ENCODE measurements at places on chromosomes 7 and 10. TPM values are rescaled to one million over a fixed set of nuclear protein-coding genes. Genes with fewer than 3 reads are reported as not detected.

DNA sequence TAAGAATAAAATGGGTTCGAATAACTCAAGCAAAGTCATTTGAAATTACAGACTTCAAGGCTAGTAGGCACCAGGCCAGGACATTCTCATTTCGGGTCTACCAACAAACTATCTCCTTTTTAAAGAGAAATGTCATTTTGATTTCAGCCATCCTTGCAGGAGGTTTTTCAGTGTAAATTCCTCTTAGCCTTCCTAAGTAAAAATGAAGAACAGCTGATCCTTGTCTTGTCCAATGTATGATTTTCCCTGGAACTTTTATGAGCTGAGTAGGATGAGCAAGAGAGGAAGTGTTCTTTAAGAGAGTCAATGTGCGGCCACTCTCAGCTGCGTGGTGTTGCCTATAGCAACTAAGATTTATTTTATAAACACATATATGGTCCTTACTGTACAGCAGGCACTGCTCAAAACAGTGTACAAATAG is 110.1 kb downstream of the PLCE1 start:
- no peak overlapping the region for H3K4me3 ChIP-seq
- no peaks in the 10 kb centered on the region for H3K27me3 ChIP-seq
- no peaks in the 10 kb centered on the region for H3K36me3 ChIP-seq
- H3K4me1 ChIP-seq = peaks cover 42% of the 10 kb centered on the region

DNA sequence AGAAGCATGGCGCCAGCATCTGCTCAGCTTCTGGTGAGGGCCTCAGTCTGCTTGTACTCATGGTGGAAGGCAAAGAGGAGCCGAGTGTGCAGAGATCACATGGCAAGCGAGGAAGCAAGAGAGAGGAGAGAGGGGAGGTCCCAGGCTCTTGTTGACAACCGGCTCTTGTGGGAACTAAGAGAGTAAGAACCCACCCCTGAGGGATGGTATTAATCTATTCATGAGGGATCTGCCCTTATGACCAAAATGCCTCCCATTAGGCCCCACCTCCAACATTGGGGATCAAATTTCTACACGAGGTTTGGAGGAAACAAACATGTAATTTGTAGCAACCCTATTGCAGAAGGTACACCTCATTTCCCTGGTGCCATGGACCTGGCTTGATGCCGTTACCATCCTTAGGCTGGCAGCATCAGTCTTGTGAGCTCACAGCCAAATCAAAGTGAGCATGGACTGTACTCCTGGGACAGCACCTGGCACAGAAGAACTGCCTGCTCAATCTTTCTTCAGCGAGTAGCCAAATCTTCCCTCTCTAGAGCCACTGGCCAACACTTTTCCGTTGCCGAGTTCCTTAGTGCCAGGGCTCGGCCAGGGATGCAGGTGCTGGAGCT is 6.5 kb downstream of the BTBD16 start:
- H3K36me3 ChIP-seq = no peaks in the 10 kb centered on the region
- DNase-seq = no peak
- H3K27ac ChIP-seq = peak overlapping the region; percentile 8
- peaks cover 24% of the 10 kb centered on the region for H3K4me1 ChIP-seq
- H3K4me3 ChIP-seq = no peak overlapping the region

DNA sequence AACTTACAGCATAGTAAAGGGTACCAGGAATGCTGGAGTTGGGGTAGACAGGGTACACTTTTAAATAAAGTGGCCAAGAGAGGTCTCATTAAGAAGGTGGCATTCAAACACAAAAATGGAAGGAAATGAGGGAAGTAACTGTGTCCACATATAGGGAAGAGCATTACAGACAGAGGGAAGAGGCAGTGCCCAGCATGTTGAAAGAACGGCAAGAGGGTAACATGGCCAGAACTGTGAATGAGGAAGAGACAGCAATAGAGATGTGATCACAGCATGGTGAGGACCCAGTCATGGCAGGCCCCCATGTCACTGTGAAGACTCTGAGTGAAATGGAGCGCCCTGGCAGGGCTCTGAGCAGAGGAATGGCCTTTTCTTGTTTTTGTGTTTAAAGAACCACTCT is 35.1 kb upstream of the ZNRF2 start:
- H3K4me3 ChIP-seq = no peak overlapping the region
- peaks cover 29% of the 10 kb centered on the region for H3K27me3 ChIP-seq
- no peak overlapping the region for H3K27ac ChIP-seq
- peaks cover 20% of the 10 kb centered on the region for H3K4me1 ChIP-seq
- H3K36me3 ChIP-seq = no peaks in the 10 kb centered on the region

Gene MINDY3
- 27.3 TPM for total RNA-seq

- H3K27ac ChIP-seq = peak overlapping the region; percentile 59
- no peak overlapping the region for H3K4me3 ChIP-seq
- peaks cover 3% of the 10 kb centered on the region for H3K36me3 ChIP-seq
- no peak for DNase-seq
- H3K4me1 ChIP-seq = peaks cover 18% of the 10 kb centered on the region
- H3K27me3 ChIP-seq = no peaks in the 10 kb centered on the region
Measured at GRCh38 chr7:121544238-121544637, 148.1 kb upstream of the FAM3C start.

DNA sequence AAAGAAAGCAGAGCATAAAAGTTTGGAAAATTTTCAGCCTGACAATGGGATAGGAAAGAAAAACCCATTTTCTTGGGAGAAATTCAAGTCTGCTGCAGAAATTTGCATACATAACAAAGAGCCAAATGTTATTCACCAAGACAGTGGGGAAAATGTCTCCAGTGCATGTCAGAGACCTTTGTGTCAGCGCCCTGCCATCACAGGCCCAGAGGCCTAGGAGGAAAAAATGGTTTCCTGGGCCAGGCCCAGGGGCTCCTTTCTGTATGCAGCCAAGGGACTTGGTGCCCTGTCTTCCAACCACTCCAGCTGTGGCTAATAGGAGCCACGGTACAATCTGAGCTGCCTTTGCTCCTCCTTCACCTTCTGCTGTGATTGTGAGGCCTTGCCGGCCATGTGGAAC is 189.1 kb upstream of the PITRM1 start:
- H3K4me1 ChIP-seq = no peaks in the 10 kb centered on the region
- H3K27ac ChIP-seq = no peak overlapping the region
- H3K4me3 ChIP-seq = no peak overlapping the region
- peaks cover 3% of the 10 kb centered on the region for H3K36me3 ChIP-seq

DNA sequence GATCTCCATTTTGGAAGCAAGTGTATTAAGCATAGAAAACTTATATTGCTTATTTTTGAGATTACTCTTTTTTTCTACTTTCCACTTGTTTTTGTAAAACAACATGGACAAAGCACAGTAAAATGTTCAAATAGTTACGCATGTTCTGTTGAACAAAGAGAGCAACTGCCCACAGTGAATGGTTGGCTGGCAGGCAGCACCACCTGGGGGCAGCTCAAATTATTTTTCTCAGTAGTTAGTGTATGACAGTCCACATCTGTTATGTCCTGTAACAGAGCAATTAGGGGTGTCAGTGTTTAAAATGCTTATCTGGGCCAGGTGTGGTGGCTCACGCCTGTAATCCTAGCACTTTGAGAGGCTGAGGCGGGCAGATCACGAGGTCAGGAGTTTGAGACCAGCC is 46.1 kb upstream of the CACUL1 start:
- peaks cover 8% of the 10 kb centered on the region for H3K27me3 ChIP-seq
- H3K36me3 ChIP-seq = no peaks in the 10 kb centered on the region
- DNase-seq = no peak
- no peaks in the 10 kb centered on the region for H3K4me1 ChIP-seq

DNA sequence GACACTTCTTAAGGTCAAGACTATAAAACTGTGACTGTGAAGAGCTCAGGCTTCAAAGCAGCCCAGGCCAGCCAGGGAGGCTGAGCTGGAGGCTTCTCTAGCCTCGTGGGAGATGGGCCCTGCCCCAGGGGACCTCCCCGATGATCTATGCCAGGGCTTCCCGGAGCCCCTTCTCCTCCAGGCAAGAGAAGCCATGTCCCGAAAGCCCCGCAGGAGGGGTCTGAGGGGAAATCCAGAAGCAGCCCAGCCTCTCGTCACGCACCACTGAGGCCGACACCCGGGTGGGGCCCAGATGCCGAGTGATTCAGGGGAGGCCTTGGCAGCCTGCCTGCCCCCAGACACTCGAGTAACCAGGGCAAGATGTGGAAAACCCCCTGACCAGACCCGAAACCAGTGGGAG is 63.7 kb downstream of the PROSER2 start:
- no peaks in the 10 kb centered on the region for H3K27me3 ChIP-seq
- H3K4me3 ChIP-seq = no peak overlapping the region
- H3K36me3 ChIP-seq = no peaks in the 10 kb centered on the region

- no peaks in the 10 kb centered on the region for H3K36me3 ChIP-seq
- H3K27me3 ChIP-seq = peaks cover 2% of the 10 kb centered on the region
- no peak overlapping the region for H3K27ac ChIP-seq
- no peaks in the 10 kb centered on the region for H3K4me1 ChIP-seq
Measured at GRCh38 chr10:66176772-66177171, 749.1 kb upstream of the LRRTM3 start.

Gene CDC14C
- total RNA-seq = not detected

Measured in osteocyte (in vitro differentiated cells).